ENCODE measurements at places on chromosomes 12 and 14.
A peak's percentile ranks its signal among the peaks of the same experiment; 100 is the strongest.

DNA sequence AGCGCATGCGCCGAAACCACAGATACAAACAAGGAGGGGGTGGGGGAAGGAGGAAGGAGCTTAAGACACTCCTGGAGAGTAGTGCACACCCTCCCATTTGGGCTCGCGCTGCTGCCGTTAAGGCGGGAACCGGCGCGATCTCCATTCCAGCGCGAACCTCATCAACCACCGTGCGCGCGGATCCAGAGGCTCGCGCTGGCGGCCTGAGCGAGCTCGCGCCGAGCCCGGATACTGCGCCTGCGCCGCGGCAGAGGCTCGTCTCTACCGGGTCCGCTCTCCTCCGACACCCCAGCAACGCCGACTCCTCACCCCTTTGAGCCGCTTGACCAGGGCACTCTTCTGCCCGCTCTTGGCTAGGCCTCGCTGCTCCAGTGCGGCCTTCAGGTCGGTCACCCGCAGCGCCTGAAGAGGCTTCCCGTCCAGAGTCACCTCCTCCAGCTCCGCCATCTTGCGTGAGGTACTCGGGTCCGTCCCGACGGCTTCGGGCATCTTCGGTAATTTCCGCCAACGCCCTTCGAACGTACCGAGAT, at the start of gene ACIN1:
Gene ACIN1, minus strand, starts transcription at position 471 of the 530 bp plus-strand sequence. Its CDS starts 24 bp downstream, at position 447.
- DNase-seq = peak; percentile 82

DNA sequence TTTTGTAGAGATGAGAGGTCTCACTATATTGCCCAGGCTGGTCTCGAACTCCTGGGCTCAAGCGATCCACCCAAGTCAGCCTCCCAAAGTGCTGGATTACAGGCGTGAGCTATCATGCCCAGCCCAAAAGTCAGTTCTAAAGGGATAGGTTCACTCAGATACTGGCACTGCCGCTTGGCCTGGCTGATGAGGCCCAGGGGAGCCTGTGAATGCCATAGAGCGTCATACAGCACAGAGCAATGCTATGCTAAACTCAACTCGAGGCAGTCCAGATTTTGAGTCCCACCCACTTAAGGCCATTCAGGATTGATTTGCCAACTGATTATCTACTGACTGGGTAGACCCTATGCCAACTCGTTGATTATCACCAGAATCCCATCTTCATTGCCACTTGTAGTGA, 179.4 kb downstream of the ESR2 start:
- no peak for DNase-seq

DNA sequence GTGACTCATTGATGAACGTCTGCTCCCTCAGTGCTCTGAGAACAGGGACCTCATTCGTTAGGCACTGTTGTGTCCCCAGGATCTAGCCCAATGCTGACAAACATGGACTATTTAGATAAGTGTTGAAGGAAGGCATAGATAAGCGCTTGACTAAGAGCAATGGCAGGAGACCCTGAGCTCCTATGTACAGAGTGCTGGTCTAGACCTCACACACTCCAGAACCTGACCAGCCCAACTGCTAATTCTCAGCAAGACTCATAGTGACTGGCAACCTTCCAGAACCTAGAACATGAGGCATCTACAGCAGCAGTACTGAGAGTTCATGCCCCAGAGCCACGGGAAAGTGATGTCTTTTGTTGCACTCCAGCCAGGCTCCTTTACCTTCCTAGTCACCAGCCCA, 69.2 kb downstream of the CRACR2A start:
- no peak for DNase-seq

- no peak for DNase-seq
Measured at GRCh38 chr12:115859231-115859630, 418.3 kb downstream of the MED13L start.

- peak; percentile 90 for DNase-seq
Measured at GRCh38 chr12:57089271-57090245, 644 bp downstream of the NAB2 start.

GRCh38 chr14:92670160-92670559, 78.3 kb downstream of the LGMN start:
- peak; percentile 10 for DNase-seq

DNA sequence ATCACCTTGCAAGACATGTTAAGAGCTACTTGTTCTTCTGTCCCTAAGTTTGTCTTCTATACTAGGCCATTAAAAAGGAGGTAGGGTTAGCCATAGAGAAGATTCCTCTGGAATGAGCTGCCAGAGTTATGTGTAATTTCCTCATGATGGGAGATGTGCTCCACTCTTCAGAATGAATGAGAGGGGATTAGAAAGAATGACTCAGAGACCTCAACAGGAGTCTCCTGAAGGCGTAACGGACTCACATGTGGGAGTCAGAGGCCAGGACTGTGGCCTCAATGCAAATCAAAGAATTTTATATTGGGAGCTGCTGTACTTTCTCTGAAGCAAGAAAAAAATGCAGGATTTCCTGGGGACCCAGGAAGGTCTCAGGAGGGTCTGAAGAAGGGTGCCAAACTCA, 87.8 kb upstream of the ATXN7L3B start:
- DNase-seq = no peak

DNA sequence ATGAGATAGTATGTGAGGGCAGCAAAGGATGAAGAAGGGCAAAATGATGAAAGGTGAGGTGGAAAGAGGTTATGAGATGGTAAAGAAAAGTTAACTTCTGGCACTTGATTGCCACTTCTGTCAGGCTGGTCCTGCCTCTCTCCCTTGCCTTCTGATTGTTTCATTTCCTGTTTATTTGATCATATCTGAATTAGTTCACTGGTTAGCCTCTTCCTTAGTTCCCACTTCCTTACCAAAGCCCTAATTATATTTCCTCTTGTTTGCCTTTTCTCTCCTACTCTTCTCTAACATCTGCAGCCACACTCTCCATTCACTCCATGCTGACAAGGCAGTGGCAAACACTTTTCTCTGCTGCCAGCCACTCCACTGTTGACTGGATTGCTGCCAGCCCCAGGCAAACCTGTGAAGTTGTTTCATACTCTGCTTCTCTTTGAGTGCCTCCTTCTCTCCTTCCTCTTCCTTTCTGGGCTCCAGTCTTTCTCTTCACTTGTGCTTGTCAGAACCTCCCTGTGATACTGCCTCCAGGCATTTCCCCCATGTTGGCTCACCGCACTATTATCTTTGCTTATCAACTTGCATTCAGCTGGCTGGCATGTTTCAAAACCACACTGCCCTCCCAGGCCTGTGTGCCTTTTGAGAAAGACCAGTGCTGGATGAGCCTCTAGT, 8.1 kb downstream of the PNP start:
- peak; percentile 35 for DNase-seq

- DNase-seq = no peak
Measured at GRCh38 chr12:11730299-11731041, 81.0 kb downstream of the ETV6 start.

- no peak for DNase-seq
Measured at GRCh38 chr12:4819654-4820053, 90.1 kb upstream of the KCNA1 start.

- no peak for DNase-seq
Measured at GRCh38 chr12:22407397-22407796, 72.9 kb upstream of the ST8SIA1 start.

GRCh38 chr12:49089821-49090773, 4.5 kb downstream of the DHH start:
- DNase-seq = peak; percentile 66

- DNase-seq = no peak
Measured at GRCh38 chr12:94150240-94151121, 2.1 kb downstream of the PLXNC1 start.

GRCh38 chr14:95679148-95679815, 6.9 kb upstream of the TCL1B start:
- no peak for DNase-seq

- no peak for DNase-seq
Measured at GRCh38 chr14:99348816-99349614, 77.0 kb upstream of the BCL11B start.

DNA sequence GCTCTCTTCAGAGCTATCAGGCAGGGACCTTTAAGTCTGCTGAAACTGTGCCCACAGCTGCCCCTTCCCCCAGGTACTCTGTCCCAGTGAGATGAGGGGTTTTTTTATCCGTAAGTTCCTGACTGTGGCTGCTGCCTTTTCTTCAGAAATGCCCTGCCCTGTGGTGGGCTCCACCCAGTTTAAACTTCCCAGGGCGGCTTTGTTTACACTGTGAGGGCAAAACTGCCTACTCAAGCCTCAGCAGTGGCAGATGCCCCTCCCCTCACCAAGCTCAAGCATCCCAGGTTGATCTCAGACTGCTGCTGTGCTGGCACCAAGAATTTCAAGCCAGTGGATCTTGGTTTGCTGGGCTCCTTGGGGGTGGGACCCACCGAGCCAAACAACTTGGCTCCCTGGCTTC, 46.9 kb upstream of the SLC16A7 start:
- DNase-seq = no peak

GRCh38 chr14:42532194-42532593, 925.5 kb downstream of the LRFN5 start:
- DNase-seq = no peak

GRCh38 chr12:39736406-39736805, 116.8 kb upstream of the ABCD2 start:
- no peak for DNase-seq

DNA sequence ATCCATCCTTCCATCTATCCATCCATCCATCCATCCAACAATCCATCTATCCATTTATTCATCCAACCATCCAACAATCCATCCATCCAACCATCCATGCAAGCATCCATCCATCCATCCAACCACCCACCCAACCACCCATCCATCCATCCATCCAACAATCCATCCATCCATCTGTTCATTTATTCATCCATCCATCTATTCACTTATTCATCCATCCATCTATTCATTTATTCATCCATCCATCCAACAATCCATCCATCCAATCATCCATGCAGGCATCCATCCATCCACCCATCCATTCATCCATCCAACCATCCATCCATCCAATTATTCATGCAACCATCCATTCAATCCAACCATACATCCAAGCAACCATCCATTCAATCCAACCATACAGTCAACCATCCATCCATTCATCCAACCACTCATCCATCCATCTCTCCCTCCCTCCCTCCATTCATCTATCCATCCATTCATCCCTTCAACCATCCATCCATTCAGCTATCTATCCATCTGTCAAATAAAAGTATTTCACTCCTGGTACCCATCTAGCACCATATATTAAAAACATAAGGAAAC, 86.1 kb downstream of the KSR2 start:
- no peak for DNase-seq

DNA sequence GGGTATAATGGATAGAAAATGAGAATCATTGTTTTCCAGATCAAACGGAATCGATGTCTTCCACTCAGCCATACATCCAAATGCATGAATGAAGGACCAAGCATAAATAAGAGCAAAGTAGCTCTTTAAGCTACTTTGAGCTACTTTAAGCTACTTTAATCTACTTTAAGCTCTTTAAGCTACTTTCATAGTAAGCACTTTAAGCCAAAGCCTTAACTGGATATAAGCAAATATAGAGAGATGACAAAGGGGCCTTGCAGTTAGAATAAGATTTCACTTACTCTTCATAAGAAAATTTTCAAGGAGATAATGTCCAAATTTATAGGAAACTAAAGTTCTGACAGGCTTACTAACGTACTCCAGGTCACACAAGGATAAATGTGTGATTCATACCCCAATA, 355.6 kb upstream of the KITLG start:
- DNase-seq = no peak

DNA sequence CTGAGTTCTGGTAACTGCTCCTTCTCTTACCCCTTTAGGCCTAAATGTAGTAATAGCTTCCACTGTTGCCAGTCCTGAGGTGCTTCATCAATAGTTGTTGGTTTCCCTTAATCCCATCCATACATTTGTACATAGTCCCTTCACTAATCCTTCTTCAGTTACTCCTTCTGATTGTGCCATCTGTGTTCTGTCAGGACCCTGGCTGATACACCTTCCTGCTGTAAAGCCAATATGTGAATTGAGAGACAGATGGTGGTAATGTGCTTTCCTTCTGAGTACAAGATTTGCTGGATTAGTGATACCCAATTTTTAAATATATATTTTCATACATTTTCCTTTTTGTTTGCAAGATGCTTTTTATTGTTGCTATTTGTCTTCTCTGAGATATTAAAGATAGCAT, 66.4 kb downstream of the OTOGL start:
- DNase-seq = no peak

DNA sequence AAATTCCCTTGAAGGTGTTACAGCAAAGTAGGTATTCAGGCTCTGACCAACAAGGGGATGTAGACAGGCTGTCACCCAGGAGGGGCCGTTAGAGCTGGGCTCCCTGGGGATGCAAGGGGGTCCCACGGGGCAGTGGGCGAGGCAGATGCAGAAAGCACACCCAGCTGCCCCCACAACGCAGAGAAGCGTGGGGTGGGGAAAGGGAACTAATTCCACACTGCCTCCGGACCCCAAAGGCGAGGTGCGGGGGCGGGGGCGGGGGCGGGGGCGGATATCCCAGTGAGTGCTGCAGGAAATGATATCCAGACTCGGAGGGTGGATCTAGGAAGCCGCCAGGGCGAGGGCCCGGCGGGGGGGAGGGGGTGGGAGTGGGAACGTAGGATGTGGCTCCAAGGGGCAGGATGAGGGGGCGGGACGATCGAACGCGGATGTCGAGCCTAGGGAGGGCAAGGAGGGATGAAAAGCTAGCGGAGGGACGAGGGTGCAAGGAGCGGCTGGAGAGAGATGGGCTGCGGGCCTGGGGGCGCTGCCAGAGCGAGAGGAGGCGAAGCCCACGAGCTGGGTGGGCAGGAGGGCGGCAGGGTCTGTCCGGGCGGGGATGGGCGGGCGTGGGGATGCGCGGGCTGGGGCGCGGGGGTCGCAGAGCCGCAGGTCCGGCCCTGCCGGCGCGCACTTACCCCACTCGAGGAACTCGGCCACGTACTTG, 874 bp downstream of the CDC42BPB start:
- peak; percentile 90 for DNase-seq

DNA sequence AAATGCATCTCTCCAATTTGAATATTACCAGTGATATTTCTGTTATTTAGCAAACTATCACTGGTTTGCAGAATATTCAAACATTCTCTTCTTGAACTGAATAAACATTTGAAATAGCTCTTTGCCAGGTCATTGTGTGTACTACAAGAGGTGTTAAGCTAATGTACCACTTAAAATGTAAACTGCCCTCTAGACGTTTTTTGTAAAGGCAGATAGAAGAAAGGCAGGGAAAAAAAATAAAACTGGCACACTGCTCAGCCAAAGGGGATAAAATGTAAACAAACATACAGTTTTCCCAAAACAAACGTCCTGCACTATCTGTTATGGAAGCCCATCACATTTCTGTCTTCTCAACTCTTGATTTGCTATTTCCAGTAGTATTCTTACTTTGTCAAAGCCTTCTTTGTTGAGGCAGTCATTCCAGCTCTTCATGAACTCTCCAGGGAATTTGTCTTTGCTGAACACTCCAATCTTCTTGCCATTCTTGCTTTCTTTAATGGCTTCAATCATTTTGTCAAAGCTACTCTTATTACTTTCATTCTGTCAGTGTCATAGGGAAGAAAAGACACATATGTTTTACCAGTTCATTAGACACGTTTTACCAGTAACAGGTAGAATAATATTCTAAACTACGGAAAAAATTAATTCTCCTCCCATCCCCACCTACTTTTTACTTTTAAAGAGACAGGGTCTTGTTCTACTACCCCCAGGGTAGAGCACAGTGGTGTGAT, 13.7 kb downstream of the SUPT16H start:
- no peak for DNase-seq
